Placental pericyte (primary cell): ENCODE measurements at places on chromosomes 1 and 21. TPM values are rescaled to one million over a fixed set of nuclear protein-coding genes. Genes with fewer than 3 reads are reported as not detected.

GBP7 gene
- total RNA-seq = not detected in 2 replicates

KRTAP22-1 gene
- not detected in 2 replicates for total RNA-seq

BACE2 gene
- 10.7 and 18.8 TPM in 2 replicates for total RNA-seq

MRPL9 gene
- total RNA-seq = 77.2 and 87.5 TPM in 2 replicates

HUNK gene
- 0.43 TPM in 1 of 2 replicates, not detected in the other for total RNA-seq

RIPPLY3 gene
- total RNA-seq = under 0.01 TPM in 1 of 2 replicates, not detected in the other

OR2L2 gene
- total RNA-seq = not detected in 2 replicates

HEATR1 gene
- total RNA-seq = 30.0 and 74.4 TPM in 2 replicates
